ENCODE measurements at places on chromosomes 16 and 17.

- DNase-seq = no peak
Measured at GRCh38 chr17:5425826-5426225, 5.8 kb downstream of the RPAIN start.

- DNase-seq = peak; percentile 55
Measured at GRCh38 chr17:12519956-12520594, 145.6 kb upstream of the MYOCD start.

GRCh38 chr17:1111599-1112443 lies 68.0 kb downstream of the ABR start:
- DNase-seq = no peak

GRCh38 chr16:59878479-59878878 lies 1144.4 kb upstream of the GOT2 start:
- peak; percentile 3 for DNase-seq

GRCh38 chr17:75144816-75145512 lies 9.3 kb downstream of the JPT1 start:
- no peak for DNase-seq
